ENCODE measurements at places on chromosomes 5 and 9.

DNA sequence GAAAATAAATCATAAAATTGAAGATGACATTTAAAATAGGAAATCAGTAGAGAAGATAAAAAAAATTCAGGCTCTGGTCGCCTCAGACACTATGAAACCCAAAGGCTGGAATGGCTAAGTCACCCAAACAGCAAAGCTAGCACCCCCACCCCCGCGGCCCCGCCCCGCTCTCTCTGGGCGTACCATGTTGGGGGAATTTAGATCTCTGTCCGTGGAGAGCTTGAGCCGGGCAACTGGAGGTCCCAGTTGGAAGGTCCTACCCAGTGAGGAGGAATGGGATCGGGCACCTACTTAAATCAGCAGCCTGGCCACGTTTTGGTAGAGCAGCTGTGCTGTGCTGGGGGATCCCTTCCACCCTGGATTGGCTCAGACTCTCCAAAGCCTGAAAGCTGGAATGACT is 150.6 kb upstream of the ANKRD55 start:
- no peak for DNase-seq

DNA sequence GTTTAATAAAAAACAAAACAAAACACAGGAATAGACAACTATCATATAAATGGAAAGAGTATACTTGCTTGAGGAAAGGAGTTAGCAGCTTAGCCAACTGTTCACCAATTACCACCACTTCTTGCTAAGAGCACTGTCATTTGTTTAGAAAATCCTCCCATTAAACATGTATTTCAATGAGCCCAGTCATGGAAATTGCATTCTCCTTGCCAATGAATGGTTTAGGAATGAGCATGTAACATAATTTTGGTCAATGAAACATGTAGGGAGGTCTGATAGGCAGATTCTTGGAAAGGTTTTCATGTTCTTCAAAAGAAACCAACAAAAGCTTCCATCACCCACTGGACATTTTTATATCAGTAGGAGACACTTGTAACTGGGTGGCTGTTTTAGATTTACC is 502.8 kb upstream of the PAPPA start:
- DNase-seq: no peak

- no peak for DNase-seq
Observed at GRCh38 chr5:114473541-114473940, 111.7 kb downstream of the KCNN2 start.

DNA sequence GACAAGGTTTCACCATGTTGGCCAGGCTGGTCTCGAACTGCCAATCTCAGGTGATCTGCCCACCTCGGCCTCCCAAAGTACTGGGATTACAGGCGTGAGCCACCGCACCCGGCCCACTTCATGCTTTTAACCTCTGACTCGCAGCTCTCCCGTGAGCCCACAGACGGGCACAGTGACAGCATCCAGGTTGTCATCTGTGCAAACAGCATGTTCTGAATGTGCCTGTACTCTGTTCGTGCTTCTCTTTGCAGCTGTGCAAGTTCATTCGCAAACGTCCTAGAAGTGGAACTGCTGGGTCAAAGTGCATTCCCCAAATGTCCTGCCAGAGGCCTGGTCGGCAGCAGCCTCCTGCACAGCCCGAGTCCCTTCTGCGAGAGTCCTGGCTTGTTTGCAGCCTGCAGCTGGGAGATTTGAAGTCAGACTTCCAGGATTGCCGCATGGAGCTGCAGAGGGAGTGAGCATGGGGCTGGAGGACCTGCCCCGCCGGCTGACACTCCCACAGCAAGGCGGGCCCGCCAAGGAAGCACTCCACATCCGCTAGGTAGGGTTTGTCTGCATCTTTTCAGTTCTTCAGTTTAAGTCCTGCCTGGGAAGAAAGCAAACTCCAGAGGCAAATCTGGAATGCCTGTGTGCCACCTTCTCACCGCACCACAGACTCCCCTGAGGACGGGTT is 3.4 kb downstream of the BRD3OS start:
- no peak for DNase-seq

DNA sequence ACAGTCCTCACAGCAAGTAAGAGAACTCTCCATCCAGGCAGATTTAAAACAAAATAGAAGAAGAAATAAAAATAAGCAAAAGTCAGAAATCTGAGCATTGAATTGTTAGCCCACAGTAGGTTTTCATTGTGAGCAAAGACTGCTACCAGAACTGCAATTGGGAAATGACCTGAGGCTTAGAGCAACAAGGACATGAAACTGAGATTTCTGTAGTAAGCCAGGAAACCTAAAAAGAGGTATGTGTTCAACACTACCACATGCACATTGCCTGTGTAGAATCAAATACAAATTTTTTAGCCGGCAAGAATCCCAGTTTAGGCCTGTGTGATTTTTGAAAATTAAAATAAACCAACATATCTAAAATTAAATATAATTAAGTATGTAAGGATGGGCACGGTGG is 928.4 kb upstream of the WWC1 start:
- DNase-seq: no peak

- DNase-seq: no peak
Observed at GRCh38 chr5:151006704-151007334, 13.6 kb upstream of the GPX3 start.

DNA sequence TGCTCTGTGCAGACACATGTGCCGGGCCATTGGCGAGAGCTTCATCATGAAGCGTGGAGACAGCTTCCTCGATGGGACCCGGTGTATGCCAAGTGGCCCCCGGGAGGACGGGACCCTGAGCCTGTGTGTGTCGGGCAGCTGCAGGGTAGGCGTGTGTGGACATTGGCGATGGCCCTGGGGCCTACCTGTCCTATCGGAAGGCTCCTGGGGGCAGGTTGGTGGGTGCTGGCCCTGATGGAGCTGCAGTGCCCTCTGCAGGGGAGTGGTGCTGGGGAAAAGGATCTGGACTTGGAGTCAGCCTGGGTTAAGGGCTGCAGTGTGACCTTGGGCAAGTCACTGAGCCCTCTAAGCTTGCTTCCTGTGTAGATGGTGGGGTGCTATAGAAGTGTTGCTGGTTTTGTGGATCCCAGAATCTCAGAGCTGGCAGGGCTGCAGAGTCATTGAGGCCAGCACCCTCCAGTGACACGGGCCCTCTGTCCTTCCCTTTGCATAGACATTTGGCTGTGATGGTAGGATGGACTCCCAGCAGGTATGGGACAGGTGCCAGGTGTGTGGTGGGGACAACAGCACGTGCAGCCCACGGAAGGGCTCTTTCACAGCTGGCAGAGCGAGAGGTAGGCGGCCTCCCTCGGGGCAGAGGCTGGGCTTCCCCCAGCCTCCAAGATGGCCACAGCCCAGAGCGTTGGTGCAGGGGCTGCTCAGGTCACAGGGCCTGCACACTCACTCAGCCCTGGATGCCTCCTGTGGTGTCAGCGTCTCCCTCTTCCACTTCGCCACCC is 15.8 kb downstream of the ADAMTS13 start:
- peak; percentile 2 for DNase-seq

DNA sequence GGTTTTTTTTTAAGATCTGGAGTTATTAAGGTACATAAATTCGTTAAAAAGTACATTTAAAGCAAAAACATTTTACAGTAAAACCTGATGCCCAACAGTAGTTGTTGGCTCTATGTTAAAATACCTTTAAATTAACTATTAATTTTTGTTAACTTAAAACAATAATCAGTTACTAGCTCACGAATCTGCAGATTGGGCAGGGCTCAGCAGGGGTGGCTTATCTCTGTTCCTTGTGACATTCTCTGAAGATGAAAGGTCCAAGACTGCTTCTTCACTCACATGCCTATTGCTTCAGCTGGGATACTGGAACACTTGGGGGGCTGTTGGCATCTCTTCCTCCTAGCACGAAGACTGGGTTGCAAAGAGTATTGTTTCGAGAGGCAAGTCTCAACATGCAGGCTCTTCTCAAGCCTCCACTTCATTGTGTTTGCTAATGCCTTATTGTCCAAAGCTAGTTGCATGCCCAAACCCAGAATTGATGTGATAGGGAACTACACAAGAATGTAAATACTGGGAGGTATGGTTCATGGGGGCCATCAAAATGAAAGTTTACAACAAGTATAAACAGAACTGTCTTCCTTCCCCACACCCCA is 46.6 kb downstream of the MAP3K1 start:
- DNase-seq: no peak

DNA sequence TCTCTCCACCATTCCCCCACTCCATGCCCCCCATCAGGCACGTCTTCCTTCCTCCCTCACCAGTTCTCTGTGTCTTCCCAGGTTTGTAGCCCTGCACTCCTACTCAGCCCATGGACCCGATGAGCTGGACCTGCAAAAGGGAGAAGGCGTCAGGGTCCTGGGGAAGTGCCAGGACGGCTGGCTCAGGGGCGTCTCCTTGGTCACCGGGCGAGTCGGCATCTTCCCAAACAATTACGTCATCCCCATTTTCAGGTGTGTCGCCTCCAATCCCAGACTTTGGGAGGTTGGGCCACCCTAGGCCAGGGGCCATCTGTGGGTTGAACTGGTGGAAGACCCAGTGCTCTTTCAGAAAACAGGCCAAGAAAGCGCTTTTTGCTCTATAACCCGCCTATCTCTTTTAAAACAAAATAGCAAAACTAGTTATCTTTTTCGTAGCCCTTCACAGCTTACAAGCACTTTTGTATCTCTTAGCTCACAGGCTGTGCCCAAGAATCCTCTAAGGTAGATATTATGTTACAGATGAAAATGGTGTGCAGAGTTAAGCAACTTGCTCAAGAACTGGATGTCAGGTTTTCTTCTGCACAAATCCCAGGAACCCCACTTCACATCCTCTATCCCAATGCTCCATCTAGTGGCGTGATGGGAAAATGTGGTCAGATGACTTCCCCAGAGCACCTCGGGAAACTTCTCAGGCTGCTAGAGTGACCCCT is 56.2 kb downstream of the PLAC8L1 start:
- peak; percentile 83 for DNase-seq

GRCh38 chr5:129652349-129653056 is 95.4 kb upstream of the MINAR2 start:
- DNase-seq: no peak

DNA sequence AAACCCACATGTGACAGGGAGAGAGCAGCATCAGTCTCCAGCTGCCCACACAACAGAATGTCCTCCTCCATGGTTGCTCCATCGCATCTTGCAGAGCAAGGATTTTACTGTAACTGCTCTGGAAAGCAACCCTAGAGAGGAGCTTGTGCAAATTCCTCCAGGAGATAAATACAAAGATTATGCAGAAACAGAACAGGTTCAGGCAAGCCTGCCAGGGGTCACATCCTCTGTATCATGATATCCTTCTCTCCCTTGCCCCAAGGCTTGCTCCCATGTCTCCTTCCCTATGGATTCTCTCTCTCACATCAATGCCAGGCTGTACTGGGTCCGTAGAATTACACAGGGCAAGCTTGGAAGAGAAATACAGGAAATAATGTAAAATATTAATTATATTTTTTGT is 226.0 kb downstream of the MPDZ start:
- DNase-seq: no peak

- DNase-seq: no peak
Observed at GRCh38 chr5:152978141-152978835, 512.2 kb upstream of the GRIA1 start.

- no peak for DNase-seq
Observed at GRCh38 chr9:123397975-123398374, 42.0 kb downstream of the CRB2 start.

- peak; percentile 60 for DNase-seq
Observed at GRCh38 chr9:114633438-114634089, 22.5 kb downstream of the TMEM268 start.

GRCh38 chr5:177452688-177453638 is 6.3 kb downstream of the PRR7 start:
- DNase-seq: no peak

- peak; percentile 1 for DNase-seq
Observed at GRCh38 chr5:43156388-43156787, 35.6 kb upstream of the NIM1K start.

- no peak for DNase-seq
Observed at GRCh38 chr9:15889555-15889954, 336.7 kb downstream of the CCDC171 start.

DNA sequence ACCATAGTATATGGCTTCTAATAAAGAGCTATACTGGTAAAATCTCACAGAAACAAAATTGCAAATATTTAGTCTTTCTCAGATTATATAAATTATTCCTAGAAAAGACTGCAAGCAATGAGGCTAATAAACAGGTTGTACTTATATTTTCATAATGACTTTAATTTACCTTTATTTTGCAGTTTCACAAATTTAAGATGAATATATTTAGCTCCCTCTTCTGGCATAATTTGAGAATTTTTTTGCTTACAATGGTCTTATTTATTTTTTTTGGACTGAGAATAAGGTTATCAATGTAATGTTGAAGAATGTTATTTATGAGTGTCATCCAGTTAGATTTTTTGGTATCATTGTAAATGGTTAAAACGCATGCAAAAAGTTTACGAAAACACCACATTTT is 56.7 kb downstream of the PIK3R1 start:
- peak; percentile 36 for DNase-seq

DNA sequence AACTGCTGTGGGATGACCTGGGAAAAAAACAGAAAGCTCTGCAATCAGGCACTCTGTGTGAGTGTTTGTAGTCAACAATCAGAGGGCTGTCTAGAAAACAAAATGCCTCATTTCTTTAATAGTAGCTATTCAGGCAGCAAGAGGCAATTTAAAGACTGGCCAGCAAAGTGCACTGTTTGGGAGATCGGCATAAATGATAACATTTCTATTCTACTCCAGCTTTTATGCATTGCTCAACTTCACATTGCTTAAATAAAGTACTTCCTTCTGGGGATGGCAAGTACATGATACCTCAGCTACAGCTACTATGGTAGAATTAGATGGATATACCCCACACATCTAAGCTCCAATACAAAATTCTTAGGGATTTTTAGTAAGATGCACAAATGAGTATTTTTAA is 193.1 kb downstream of the DCP2 start:
- no peak for DNase-seq

DNA sequence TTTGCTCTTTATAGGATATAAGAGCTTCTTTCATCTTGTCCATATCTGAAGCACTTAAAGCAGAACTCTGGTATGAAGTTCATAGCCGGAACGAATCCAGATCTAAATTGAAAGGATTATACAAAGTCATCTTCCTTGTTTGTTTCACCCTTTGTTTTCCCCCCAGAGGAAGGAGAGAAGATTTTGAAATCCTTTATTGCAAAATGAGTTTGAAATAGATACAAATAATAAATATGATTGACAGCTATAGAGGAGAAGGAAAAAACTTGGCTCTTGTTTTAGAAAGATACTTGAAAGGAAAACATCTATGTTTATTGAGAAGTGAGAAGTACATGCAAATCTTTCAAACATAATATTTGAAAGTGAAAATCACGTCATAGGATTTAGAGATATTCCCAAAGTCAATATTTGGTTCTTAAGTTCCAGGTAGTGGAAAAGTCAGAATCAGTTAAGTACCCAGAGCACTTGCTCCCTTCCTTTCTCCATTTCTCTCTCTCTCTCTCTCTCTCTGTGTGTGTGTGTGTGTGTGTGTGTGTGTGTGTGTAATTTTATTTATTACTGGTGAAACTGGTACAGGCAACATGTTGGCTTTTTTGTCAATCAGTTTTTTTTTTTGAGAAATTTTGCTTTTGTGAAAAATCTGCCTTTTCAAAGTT is 27.2 kb downstream of the PAM start:
- peak; percentile 77 for DNase-seq

- no peak for DNase-seq
Observed at GRCh38 chr5:149581931-149582768, 852 bp downstream of the ARHGEF37 start.

GRCh38 chr5:75335952-75336614 is 937 bp upstream of the HMGCR start:
- DNase-seq: peak; percentile 91

- no peak for DNase-seq
Observed at GRCh38 chr5:155727512-155728145, 599.3 kb upstream of the SGCD start.

GRCh38 chr5:146091881-146092280 is 13.5 kb downstream of the PLAC8L1 start:
- DNase-seq: no peak

Measured in inflammatory macrophage treated with lipopolysaccharide for 1 hour (primary cell).